COR-L47 (cell line): ENCODE measurements at places on chromosomes 3 and 15.

DNA sequence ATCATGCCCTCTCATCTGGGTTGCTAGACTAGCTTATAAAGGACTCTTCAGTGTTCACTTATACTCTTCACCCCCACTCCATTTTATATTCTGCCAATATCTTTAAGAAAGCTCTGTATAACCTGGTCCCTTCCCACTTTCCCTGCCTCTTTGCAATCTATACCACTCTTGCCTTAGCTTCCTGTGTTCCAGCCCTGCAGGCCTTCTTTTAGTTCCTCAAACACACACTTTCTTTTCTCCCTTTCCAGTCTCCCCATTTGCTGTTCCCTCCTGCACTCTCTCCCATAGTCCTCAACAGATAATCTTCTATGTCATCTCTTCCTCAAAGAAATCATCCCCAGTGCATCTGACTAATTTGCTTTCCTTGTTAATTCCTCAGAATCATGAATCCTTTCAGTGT, 28.7 kb downstream of the SENP8 start:
- DNase-seq: no peak

GRCh38 chr3:106421909-106422308, 553.1 kb upstream of the CBLB start:
- no peak for DNase-seq

DNA sequence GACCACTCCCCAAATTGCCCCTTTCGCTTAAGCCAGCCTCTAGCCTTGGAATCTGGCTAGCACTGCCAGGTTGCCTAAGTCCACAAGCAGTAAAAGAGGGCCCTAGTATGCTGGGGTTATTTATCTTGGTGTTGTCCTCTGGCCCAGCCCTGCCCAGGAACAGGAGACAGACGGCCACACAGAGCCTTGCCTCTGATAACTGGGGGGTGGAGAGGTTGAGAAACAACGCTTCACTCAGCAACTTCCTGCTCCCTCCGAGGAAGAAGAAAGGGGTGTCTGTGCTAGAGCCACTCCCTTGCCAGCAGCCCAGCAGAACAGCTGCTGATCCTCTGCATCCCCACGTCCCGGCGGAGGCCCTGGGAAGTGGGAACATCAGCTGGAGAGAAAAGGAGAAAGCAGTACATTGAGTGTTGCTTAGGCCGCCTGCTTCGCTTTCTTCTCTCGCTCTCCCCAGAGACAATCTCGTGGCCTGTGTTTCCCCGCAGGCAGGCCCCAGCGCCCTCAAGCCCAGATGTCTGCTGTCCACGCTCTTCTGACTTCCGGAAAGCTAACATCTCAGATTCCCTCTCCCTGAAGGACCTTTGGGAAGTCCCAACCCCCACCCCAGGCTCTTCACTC, 22.6 kb upstream of the C3orf70 start:
- DNase-seq: no peak

GRCh38 chr15:50496692-50497091, 49.8 kb downstream of the USP50 start:
- no peak for DNase-seq

DNA sequence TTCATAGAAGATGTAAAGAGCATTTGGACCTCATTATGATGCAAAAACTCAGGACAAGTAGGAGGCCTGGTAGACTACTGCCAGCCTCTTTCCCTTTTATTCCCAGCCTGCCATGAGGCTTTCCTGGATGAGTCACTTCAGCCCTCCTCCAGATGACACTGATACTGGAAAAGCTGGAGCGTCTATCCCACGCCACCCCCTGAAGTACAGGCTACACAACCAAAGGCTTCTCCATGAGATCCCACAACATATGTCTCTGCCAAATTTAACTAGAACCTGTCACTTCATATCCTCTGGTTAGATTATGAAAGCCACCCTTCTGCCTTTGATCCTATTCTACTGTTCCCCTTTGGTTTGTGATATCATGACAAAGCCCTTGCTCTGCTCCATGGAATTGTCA, 56.1 kb upstream of the CPNE4 start:
- no peak for DNase-seq

GRCh38 chr3:125013095-125013494, 42.7 kb downstream of the HEG1 start:
- DNase-seq: no peak

DNA sequence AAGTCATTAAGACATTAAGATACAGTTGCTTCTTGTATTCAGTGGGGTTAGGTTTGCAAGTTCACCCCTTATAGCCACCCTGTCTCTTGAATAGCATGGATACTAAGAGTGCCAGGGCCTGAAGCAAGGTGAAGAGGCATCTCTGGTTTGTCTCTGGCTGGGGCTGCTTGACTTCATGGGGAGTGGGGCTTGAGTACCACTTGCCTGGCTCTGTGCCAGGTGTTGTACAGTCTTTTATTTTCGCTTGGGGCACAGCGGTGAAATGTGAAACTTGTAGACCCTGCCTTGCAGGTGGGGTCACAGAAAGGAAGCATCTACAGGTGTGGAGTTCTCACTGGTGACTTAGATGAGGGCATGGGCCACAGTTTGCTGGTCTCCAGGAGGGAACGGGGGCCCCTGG, 152.1 kb downstream of the PDE8A start:
- DNase-seq: no peak

DNA sequence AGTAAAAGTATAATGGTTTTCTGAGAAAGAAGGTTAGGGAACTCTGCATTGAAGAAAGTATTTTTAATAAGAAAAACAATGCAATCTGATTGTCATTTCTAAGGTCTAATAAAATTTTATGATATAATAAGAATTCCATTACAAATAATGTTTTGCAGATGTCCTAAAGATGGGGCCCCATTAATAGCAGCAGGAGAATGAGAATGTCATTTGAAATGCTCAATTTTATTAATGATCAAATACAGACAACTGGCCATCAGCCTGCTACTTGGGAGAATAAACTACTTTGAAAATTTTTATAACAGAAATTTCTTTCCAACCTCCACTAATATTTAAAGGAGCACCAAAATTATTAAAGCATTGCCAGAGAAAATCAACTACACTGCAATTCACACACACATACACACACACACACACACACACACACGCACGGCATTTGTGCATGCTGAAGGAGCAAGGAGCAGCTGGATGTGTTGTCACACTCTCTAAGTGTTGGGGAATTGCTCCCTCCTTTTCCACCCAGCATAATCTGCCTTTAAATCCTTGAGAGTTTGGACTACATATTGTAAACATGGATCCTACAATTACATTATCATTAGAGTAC, 109.5 kb downstream of the THRB start:
- DNase-seq: no peak

GRCh38 chr15:83504365-83504764, 57.2 kb downstream of the SH3GL3 start:
- no peak for DNase-seq

DNA sequence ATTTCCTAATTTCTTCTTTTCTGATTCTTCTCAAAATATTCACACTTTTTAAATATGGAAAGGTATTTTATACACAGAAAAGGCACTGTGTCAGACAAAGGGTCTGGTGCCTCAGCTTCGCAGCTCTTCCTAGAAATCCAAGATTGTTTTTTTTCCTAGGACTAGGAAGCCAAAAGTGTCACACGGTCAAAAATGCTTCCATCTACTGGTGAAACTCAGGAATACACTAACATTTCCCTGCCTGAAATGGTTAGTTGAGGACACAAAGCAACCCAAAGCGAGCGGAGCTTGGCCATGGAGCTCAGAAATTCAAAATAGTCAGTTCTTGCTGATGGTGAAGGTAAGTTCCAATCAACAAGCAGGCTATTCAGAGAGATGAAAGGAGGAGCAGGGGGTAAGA, 426.5 kb upstream of the RASGRP1 start:
- no peak for DNase-seq

- DNase-seq: no peak
Observed at GRCh38 chr3:30764891-30765290, 129.6 kb downstream of the GADL1 start.

- DNase-seq: no peak
Observed at GRCh38 chr3:100170486-100170885, 56.2 kb upstream of the FILIP1L start.

- no peak for DNase-seq
Observed at GRCh38 chr3:125147491-125147820, 65.1 kb downstream of the SLC12A8 start.

GRCh38 chr3:68666429-68667136, 265.8 kb downstream of the TAFA4 start:
- DNase-seq: no peak

- DNase-seq: no peak
Observed at GRCh38 chr15:41945221-41945620, 27.1 kb downstream of the EHD4 start.

- no peak for DNase-seq
Observed at GRCh38 chr3:12878141-12878574, 36.8 kb upstream of the RPL32 start.

GRCh38 chr3:59339818-59340217, 290.0 kb upstream of the CFAP20DC start:
- DNase-seq: no peak

- DNase-seq: peak; percentile 59
Observed at GRCh38 chr15:88454867-88455810, 12.0 kb downstream of the MRPL46 start.

DNA sequence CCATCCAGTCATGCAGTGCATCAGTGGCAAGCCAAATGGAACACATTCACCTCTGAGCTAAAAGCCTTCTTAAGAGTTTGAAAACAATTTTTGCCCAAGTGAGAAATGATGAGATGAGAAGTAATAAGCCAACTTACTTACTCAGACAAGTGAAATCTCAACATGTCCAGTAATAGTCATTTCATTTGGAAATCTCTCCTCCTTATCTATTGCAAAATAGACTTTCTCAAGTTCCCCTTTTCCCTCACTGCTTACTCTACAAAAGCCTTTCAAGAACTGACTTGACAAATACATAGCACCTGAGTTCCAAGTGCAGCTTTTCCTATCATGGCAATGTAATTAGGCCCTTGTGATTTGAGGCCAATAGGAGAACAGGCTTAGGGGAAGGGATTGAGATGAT, 282.3 kb downstream of the SLC9A9 start:
- no peak for DNase-seq

DNA sequence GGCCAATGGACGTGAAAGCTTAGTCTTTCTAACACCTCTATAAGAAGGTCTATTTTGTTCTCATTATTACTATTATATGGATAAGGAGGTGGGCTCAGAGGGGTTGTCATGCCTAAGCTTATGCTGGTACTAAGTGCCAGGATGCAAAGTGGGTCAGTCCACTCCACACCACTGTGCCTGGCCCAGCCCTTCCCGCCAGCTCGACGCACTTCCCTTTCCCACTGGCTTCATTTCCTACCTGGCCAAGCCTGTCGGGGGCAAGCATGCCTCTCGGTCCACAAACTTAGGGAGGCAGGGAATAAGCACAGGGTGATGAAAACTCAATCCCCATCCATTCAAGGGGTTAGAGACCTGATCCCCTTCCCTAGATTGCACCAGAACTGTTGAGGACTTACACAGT, 5.9 kb upstream of the SYNM start:
- no peak for DNase-seq

DNA sequence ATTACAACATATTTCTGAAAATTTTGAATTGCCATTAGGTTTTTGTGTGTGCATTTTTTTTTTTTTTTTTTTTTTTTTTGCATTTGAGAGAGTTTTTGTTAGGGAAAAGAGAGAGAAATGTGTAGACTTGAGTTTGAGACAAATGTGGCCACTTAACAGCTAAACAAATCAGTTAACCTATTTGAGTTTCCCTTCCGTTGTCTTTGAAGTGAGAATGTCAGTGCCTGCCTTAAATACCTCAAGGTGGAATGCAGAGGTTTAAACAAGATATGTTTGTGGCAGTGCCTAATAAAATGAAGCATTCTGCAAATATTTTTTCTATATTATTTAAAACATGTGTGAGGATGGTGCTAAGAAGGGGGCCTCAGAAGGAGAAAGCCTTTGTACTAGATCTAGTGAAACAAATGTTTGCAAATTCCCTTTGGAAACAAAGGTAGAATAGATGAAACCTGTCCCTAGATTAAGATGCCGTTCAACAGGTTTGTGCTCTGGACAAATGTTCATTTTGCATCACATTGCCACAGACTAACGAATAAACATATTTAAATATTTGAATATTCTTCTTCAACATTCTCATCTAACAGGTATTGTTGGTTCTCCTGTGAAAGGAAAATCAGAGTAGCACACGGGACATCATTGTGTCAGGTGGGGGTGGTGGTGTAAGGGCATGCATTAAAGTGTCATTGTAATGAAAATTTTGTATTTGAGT, 80.7 kb downstream of the SATB1 start:
- no peak for DNase-seq

DNA sequence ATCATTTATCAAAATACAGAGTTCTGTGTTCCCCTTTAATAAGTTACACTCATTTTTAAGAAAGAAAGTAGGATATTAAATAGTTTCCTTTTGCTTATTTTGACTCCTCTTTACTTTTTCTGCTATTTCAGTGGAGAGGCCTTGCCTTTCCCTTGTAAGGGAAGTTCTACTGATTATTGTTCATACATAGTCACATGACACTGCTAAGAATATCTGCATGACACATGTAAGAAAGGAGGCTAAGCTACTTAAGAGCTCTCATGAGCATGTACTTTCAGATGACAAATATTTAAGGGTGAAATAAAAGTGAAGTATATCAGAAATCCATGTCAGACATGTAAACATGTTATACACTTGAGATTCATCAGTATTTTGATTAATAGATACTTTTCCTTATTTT, 39.0 kb downstream of the MYRIP start:
- DNase-seq: no peak

- no peak for DNase-seq
Observed at GRCh38 chr3:26591926-26592325, 30.6 kb upstream of the LRRC3B start.

DNA sequence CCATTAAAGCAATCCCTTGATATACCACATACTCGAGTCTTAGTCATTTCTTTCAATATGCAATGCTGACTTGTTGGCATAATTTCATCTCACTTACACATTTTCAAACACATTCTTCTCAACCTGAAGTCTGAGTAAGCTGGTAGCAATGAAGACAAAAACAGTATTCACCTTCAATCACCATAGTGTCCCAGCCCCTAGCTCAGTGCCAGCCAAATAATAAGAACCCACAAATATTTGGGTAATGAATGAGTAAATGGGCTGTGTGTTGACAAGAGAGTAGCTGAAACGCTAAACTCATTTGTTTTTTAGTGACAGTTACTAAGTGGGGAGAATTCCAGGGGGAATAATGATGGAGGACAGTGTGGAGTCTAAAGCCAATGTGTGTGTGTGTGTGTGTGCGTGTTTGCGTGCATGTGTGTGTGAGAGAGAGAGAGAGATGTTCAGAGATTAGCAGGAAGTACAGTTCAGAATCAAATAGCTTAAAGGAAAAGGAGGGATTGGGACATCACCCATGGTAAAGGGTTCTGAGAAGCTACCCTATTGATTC, 165.7 kb downstream of the GAP43 start:
- DNase-seq: no peak
